DMS 273 treated with DMSO at 0.1 percent for 48 hours (cell line): ENCODE measurements at places on chromosomes 11 and 22.

GRCh38 chr22:27597703-27598444 lies 203.7 kb downstream of the MN1 start:
- no peak for DNase-seq

GRCh38 chr22:17684245-17684644 lies 45.7 kb downstream of the BCL2L13 start:
- no peak for DNase-seq

DNA sequence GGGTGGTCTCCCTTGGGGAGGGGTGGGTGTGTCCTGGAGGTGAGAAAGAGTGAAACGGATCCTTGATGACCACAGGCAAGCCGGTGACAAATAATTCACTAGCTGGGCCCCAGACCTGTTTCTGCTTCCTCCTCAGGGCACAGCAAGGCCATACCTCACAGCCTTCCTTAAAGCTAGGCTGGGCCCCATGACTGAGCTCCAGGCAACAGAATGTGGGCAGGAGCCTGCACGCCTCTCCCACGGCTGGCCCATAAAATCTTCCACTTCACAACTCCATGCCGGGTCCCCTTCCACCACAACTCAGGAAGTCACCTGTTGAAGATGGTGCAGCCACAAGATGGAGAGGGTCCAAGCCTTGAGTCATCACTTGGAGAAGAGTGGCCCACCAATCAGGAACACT lies 23.9 kb downstream of the SLC22A12 start:
- DNase-seq, result no peak

GRCh38 chr11:44851496-44851895 lies 99.2 kb downstream of the TP53I11 start:
- no peak for DNase-seq

DNA sequence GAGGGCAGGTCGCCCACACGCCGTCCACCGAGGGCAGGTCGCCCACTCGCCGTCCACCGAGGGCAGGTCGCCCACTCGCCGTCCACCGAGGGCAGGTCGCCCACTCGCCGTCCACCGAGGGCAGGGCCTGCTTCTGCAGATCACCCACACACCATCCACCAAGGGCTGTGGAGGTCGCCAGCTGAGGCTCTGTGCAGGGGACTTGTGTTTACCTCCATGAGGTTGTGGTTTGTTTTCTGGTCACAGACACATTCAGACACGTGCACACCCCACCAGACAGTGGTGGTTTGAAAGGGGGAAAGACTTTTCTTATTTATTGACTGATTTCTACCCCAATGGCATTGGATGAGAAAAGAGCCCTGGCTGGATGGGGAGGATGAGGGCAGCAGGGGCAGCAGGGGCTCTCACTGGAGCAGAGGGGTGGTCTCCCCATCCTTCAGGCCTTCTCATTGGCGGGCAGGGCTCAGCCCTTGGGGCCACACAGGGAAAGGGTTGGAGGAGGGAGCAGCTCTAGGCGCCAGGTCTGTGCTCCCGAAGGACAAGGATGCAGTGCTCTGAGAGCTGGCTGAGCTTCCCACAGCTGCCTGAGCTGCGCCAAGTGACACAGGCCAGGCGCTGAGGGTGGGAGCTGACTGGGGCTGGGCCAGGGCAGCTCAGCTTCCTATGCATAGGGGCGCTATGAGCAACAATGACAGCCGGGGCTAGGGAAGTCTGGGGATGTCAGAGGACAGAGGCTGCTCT lies 252.6 kb upstream of the B3GAT1 start:
- DNase-seq, result no peak

DNA sequence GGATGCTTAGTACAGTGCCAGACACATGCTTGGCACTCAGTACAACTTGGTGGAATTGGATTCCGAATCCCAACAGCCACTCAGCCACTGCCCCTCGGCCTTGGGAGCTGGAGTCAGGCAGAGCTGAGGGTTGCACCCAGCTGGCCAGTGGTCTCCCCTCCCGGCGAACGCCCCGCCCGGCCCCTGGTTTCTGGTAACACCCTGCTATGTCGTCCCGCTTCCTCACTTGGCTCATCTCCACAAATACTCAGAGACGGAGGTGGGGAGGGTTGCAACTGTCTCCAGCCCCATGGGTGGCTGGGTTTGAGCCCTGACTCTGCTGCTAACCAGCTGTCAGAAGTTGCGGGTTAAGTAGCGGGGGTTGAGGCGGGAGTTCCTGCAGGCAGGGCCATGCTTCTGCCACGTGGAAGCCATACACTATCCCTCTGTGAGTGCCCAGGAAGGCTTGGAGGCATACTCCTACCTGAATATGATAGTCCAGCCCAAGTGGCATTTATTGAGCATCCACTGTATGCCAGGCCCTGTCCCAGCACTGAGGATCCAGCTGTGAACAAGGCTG lies 67.1 kb downstream of the GRIK4 start:
- no peak for DNase-seq

GRCh38 chr11:130606781-130607511 lies 158.5 kb downstream of the ADAMTS15 start:
- DNase-seq, result no peak

- DNase-seq, result no peak
Measured at GRCh38 chr11:128881221-128881620, 9.9 kb upstream of the KCNJ5 start.

GRCh38 chr22:28269277-28269676 lies 350.2 kb upstream of the PITPNB start:
- no peak for DNase-seq

- no peak for DNase-seq
Measured at GRCh38 chr22:31987218-31987617, 42.9 kb downstream of the YWHAH start.

GRCh38 chr11:8415195-8415594 lies 151.5 kb upstream of the LMO1 start:
- no peak for DNase-seq

- DNase-seq, result no peak
Measured at GRCh38 chr11:128198216-128198772, 389.1 kb downstream of the ETS1 start.

- DNase-seq, result no peak
Measured at GRCh38 chr11:87019613-87020271, 18.0 kb upstream of the TMEM135 start.

DNA sequence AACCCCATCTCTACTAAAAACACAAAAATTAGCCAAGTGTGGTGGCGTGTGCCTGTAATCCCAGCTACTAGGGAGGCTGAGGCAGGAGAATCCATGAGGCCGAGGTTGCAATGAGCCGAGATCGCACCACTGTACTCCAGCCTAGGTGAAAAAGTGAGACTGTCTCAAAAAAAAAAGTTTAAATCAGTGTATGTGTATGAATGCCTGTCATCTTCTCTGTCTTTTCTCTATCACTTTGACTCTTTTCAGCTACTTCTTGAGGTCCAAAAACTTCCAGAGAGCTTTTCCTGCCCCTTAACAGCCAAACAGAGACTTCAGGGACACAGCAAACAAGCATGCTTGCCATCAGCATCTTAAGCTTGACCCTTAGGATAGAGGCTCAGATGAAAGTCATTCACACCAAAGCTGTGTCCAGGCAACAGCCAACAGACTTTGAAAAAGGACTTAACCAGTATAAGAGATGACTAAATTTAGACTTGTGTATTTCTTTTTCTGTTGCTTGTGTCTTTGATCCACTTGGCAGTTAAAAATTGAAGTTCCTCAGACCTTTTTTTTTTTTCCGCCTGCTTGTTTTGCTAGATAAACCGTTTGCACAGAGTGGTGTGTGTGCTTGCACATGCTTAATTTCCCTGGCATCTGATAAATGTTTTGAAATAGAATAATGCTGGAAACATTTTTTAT lies 151.9 kb downstream of the DBX1 start:
- no peak for DNase-seq

DNA sequence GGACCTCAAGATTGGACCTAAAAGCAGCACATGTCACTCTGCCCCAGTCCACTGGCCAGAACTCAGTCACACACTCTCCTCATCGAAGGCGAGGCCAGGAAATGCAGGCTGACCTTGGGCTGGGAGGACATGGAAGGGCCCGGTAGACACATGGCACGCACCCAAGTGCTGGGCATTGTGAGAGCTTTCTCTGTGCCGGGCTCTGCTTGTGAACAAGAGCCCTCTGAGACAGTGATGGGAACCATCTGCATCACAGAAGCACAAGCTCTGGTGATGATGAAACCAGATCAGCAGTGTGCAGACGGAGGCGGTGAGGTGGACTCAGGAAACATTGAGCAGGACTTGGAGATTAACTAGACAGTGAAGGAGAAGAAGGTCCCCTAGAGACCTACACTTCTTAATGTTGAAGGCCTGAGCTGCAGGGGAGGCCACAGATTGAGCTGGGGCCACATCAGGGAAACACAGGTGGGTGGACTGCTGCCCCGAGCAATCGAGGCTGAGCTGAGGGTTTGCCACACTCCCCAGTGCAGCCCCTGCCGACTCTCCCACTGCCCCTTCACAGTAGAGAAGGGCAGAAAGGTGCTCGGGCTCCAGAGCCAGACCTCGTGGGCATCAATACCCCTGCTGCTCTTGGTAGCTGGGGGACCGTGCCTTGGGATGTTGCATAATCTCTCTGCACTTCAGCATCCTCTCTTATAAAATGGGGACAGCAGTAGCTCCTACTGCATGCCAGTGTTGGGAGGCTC lies 1460.5 kb downstream of the TBC1D22A start:
- DNase-seq, result no peak

- DNase-seq, result no peak
Measured at GRCh38 chr22:38872831-38873248, 824 bp upstream of the CBX6 start.

DNA sequence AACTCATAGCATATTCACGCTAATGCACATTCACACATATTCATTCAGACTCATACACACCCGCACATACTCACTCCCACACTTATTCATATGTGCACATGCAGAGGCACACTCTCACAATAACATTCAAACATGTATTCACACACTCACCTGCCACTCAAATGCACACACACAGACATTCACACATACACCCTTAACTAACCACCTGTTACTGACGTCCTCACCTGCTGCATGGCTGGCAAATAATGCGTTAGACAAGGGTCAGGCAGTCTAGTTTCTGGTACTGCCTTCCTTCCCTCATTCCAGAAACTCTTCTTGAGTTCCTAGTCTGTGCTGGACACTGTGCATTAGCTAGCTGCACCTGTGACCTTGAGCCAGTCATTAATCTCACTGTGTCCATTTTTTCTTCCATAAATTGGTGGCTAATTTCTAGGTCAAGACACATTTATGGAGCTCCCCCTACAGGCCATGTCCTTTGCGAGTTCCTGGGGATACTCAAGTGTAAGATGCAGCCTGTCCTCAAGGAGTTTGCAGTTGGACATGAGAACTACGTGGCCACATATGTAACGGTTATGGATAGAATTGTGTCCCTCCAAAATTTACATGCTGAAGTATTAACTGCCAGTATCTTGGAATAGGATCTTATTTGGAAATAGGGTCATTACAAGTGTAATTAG lies 34.5 kb upstream of the SEZ6L start:
- DNase-seq, result no peak

- DNase-seq, result peak; percentile 51
Measured at GRCh38 chr11:22624742-22625447, 728 bp downstream of the FANCF start.

GRCh38 chr11:117084992-117085391 lies 13.2 kb downstream of the SIK3 start:
- DNase-seq, result no peak

DNA sequence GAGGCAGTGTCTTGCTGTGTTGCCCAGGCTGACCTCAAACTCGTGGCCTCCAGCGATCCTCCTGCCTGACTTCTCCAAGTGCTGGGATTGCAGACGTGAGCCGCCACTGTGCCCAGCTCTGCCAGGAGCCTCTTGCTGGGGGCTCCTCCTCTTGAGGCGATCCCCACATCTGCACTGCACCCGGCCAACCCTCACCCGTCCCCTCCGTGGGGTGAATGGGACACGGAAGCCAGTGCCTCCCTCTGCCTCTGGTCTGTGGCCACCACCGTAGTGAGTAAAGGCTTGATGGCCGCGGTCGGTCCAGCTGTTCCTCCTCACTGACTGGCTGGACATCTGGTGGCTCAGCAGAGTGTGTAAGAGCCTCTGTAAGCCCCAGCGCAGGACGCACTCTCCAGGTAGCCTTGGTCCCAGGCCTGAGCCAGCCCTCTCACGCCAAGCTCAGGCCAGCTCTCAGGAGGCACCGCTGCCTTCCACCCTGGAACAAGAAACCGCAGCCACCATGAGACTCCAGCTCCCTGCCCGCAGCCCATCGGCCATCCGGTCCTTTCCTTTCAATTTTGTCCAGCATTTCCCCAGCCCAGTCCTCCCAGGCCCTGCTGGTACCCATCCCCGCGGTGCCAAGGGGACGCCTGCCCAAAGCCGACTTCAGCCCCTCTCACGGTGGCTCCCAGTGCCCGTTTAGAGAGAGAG lies 100.3 kb downstream of the BRD1 start:
- no peak for DNase-seq

DNA sequence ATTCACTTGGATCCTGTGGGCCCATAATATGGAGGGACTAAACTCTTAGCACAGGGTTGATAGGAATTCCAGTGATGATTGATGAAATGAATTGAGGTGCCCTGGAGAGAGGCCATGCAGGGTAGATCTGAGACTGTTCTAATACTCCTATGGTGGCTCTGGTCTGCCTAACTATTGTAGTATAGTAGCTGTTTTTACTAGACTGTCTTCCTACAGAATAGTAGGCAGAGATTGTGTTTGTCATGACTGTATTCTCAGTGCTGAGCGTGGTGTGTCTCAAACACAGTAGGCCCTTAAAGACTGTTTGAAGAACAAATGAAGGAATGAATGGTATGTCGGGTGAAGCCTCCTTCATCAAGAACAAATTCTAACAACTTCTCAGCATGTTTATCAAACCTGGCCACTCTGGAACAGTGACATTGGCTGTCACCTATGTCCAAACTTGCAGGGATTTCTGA lies 107.0 kb upstream of the SESN3 start:
- DNase-seq, result no peak

- no peak for DNase-seq
Measured at GRCh38 chr11:65411681-65412070, 10.9 kb upstream of the NEAT1 start.

GRCh38 chr11:119493712-119494111 lies 70.7 kb upstream of the THY1 start:
- DNase-seq, result no peak

- DNase-seq, result no peak
Measured at GRCh38 chr11:76382209-76382608, 1.1 kb downstream of the GVQW3 start.

DNA sequence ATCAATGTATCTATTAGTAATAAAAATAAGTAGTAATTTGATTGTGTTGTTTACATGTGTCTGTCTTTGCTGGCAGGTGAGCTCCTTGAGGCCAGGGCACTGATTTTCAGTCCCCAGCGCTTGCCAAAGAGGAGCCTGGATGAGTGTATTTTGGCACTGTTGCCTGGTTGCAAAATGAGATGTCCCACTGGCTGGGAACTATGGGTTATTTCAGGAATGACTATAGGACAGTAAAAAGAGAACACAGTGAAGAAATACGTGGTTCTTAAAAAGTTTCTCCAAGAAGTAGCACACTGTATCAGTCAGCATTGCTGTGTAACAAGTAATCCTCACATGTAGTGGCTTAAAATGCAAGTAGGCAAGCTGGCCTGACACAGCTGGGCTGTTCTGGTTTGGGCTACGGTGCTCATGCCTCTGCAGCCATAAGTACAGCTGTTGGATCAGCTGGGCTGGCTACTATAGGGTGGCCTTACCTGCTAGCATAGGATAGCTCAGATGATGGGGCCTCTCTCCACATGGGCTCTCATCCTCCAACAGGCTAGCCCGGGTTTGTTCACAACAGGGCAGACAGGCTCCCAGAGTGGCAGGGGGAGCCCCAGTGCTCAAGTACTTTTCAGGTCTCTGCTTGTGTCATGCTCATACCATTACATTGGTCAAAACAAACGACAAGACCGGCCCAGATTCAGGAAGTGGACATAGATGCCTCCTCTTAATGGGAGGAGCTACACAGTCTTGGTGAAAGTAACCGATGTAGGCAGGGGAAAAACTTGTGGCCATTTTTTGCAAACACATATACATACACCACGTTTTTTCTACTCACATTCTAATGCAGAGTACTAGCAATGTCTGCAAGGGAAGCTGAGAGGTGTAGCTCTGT lies 399.1 kb downstream of the LARGE1 start:
- DNase-seq, result no peak
